ENCODE measurements at places on chromosomes 12 and 14.

- DNase-seq = no peak
These were observed 133.7 kb downstream of the PAPOLA start for GRCh38 chr14:96635850-96636249.

- DNase-seq = no peak
These were observed 501.2 kb downstream of the PCNX1 start for GRCh38 chr14:71408362-71409030.

DNA sequence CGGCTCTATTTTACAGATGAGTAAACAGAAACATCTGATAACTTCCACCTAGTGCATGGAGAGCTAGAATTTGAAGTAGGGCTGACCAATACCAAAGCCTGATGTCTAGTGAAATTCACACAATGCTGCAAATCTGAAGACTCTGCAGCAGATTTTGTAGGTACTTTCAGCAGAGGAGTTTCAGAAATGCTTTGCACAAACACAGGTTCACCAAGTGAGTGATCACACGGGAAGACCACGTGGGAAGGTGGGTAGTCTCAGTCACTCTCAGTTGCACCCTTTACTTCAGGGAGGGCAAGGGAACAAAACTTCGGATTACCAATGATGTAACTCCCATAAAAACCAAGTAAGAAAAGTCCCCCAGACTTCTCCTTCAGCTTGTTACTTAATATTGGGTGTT, 63.3 kb upstream of the DAAM1 start:
- no peak for DNase-seq

GRCh38 chr14:51504669-51505068, 147.0 kb upstream of the FRMD6 start:
- DNase-seq = no peak

DNA sequence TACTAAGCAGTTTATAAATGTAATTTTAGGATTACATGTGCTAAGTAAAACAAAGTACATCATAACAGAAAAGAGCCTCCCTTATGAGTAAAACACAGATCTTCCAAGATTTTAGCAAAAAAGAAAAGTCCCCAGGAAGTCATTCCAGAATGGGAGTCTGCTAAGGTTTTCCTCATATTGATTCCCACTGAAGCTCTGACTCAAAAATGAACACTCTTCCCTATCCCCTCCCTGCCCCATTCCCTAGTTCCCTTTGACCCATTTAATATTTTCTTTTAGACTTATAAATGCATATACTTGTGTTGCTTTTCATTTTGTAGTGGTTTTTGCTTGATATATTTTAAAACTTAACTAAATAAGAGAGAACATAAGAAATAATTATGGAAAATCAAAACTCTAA, 40.1 kb downstream of the PTGER2 start:
- DNase-seq = no peak

- no peak for DNase-seq
These were observed 396.0 kb upstream of the MIS18BP1 start for GRCh38 chr14:45649051-45649450.

DNA sequence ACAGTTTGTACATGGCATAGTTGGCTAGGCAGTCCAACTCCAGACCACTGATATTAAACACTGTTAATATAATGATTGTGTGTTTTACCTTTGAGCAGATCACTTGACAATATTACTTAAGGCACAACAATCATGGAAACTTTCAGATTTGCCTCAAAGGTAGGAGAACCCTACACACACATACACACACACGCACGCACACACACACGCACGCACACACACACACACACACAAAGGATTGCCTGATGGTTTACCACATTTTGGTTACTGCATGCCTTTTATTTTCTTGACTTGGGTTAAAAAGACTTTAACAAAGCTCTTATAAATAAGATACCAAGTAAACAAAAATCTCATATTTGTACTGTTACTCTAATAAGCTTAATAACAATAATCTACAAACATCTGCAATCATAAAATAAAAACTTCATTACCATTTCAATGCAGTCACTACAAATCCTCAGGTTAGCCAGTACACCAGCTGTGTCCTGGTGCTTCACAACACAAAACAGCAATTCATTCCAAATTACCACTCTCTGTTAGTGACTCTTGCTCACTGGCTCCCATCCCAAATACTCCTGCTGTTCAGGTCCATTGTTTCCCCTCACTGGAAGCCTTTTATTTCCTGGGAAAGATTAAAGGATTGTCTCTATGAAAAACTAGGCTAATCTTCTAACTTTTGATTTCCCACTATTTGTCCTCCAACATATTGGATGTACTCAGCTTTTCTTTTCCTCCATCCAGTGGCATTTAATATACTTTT, 175.2 kb upstream of the ATP2B1 start:
- no peak for DNase-seq

- DNase-seq = no peak
These were observed 615.8 kb downstream of the SNAPC1 start for GRCh38 chr14:62378057-62378456.

GRCh38 chr14:71726580-71727021, 205.6 kb upstream of the RGS6 start:
- DNase-seq = no peak

- DNase-seq = no peak
These were observed 93.5 kb downstream of the PUS7L start for GRCh38 chr12:43665091-43665490.

GRCh38 chr12:13243516-13244070, 47.1 kb downstream of the EMP1 start:
- no peak for DNase-seq

DNA sequence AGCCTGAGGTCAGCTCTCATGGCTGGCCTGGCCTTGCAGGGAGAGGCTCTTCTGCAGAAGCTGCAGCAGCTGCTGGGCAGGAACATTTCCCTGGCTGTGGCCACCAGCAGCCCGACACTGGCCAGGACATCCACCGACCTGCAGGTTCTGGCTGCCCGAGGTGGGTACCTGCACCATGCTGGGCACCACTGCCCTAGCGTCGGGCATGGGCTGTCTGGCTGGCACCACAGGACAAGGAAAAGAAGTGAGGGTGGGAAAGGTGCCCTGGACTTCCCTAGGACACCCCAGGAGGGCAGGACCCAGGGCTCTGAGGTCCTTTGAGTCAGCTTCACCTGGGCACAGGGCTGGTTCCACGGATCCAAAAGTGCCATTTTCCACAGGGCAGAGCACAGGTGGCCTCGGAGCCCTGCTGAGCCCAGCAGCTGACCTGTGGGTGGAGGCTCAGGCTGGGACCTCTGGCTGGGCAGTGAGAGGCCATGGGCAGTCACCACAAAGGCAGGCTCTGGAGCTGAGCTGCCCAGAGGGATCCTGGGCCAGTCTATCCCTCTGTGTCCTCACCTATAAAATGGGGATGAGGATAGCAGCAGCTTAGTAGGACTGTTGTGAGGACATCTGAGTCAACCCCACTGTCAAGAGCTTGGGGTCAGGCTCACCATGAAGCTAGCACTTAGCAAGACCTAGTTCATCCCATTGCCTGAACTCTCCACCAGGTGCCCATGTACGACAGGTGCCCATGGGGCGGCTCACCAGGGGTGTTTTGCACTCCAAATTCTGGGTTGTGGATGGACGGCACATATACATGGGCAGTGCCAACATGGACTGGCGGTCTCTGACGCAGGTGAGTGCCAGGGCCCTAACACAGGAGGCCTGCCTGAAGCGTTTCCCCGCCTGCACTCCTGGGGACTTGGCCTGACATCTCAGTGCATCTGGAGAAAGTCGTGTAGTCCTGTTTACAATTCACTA, 4.9 kb downstream of the PLD4 start:
- DNase-seq = no peak

DNA sequence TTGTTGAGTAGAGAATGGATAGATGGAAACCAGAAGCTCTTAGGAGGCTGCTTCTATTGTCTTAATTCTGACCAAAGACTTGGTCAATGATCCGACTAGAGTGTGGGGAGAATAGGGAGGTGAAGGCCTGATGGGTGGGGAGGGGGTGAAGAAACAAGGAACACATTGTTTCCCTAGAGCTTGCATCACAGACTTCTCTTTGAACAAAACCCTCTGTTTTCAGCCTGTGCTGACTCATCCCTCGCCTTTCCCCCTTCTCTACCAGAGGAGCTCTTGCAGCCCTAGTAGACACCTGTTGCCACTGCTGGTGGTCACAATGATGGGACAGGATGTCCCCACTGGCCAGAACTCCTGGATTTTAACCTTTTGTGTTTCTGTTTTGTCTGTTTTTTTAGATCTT, 46.8 kb upstream of the CISTR start:
- no peak for DNase-seq
